ENCODE measurements at places on chromosomes 7 and 10. TPM values are rescaled to one million over a fixed set of nuclear protein-coding genes. Genes with fewer than 3 reads are reported as not detected.

DNA sequence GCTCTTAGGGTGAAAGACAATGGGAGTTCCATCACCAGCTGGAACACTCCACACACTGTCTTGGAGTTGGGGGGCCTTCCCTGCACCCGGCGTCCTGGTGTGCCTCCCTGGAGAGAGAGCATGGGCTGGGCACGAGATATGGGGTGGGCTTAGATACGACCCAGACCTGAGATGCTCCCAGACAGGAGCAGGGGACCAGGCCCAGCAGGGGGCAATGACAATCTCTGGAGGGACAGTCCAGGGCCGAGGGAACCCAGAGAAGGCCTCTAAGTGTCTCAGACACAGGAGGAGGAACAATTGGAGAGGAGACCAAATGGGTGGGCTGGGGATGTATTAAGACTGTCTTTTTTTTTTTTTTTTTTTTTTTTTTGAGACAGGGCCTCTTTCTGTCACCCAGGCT lies 40.0 kb downstream of the MYL10 start:
- DNase-seq: no peak
- H3K36me3 ChIP-seq: no peaks in the 10 kb centered on the region
- peaks cover 6% of the 10 kb centered on the region for H3K27me3 ChIP-seq
- H3K27ac ChIP-seq: no peak overlapping the region
- no peak overlapping the region for H3K4me3 ChIP-seq

WNT8B gene
- not detected for total RNA-seq

DNA sequence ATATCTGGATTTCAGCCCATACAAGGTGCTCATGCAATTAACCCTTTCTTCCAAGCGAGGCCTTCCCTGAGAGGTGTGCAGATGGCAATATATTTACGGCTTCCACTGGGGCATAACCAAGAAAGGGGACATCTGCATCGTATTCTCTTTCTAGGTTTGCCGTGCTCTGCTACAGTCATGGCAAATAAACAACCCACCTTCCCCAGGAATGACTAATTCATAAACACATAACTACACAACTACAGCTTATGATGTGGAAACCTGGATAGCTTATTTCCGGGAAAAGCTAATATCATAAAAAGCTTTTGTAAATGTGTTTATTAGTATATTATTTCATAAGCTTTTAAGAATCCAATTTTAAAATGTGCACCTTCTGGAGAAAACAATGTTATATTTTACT lies 120.0 kb downstream of the CAMK1D start:
- no peak for DNase-seq
- H3K36me3 ChIP-seq: no peaks in the 10 kb centered on the region
- H3K4me1 ChIP-seq: no peaks in the 10 kb centered on the region
- peaks cover 11% of the 10 kb centered on the region for H3K27me3 ChIP-seq
- H3K4me3 ChIP-seq: no peak overlapping the region

DNA sequence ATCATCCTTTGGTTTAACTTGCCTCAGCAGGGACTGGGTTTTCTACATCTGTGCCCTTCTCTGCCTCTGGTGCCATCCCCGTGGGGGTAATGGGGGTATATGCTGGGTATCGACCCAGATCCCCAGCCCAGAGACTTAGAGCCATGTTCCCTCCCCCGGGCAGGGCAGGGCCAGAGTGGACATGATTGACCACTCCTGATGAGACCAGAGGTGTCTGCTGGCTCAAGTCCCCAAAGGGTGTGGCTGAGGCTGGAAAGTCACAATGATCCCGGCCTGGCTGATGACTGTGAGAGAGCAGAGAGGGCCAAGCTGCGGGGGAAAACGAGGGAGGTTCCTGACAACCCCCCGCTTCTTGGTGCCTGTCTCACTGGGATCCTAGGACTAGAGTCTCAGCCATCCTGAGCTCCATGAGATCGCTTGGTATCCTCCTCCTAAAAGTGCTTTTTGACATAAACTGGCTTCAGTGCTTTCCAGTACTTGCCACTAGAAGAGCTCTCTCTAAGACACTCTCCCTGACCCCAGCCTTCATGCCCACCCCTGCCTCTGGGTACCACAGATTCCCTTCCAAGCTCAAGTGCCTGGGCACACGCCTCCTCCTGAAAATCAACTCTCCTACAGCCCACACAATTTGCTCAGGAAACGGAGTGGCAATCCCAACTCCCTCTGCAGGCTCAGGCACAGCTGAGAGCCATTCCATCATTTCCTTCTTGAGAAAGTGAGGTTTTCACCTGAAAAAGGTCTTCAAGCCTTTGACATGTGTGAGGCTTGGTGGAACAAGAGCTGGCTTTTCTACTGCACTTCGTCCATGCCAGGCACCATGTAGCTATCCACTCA lies 33.9 kb downstream of the DRGX start:
- H3K27me3 ChIP-seq: peaks cover 38% of the 10 kb centered on the region
- no peak overlapping the region for H3K4me3 ChIP-seq
- DNase-seq: no peak
- no peaks in the 10 kb centered on the region for H3K36me3 ChIP-seq
- no peak overlapping the region for H3K27ac ChIP-seq

- no peak overlapping the region for H3K4me3 ChIP-seq
- H3K36me3 ChIP-seq: no peaks in the 10 kb centered on the region
- H3K27me3 ChIP-seq: no peaks in the 10 kb centered on the region
- no peak overlapping the region for H3K27ac ChIP-seq
- H3K4me1 ChIP-seq: peaks cover 13% of the 10 kb centered on the region
These were observed 195.2 kb downstream of the TMEM26 start for GRCh38 chr10:61257956-61258496.

SORCS1 gene
- total RNA-seq: not detected

KCNH2 gene
- not detected for total RNA-seq

- no peak overlapping the region for H3K4me3 ChIP-seq
- DNase-seq: no peak
- no peak overlapping the region for H3K27ac ChIP-seq
- H3K4me1 ChIP-seq: peaks cover 38% of the 10 kb centered on the region
These were observed 45.9 kb downstream of the ZNF503 start for GRCh38 chr10:75355706-75356105.

DNA sequence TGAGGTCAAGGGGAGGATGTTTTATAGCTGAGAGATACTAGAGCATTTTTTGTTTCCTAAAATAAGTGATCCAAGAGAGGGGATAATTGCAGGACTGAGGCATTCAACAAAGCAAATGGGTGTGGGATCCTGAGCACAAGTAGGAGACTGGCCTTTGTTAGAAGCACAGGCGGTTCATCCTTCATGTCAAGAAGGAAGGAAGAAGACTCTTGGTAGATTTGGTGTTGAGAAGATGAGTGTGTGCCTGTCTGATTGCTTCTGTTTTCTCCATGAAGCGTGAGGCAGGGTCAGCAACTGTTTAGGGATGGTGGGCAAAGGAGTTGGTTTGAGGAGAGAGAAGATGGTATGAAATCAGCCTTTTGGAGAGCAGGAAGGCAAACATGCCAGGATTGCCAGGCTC lies 27.6 kb downstream of the STRIP2 start:
- no peaks in the 10 kb centered on the region for H3K27me3 ChIP-seq
- H3K4me3 ChIP-seq: no peak overlapping the region
- DNase-seq: no peak
- no peaks in the 10 kb centered on the region for H3K4me1 ChIP-seq
- no peak overlapping the region for H3K27ac ChIP-seq
- H3K36me3 ChIP-seq: 0 out of 2 replicates have a peak, but pooled peaks cover 7% of the 10 kb centered on the region

GRCh38 chr10:31075434-31075833 lies 43.8 kb upstream of the ZNF438 start:
- peak overlapping the region; percentile 84 for H3K27ac ChIP-seq
- peak overlapping the region; percentile 4 for H3K4me3 ChIP-seq
- 0 out of 2 replicates have a peak, but pooled peaks cover 11% of the 10 kb centered on the region for H3K36me3 ChIP-seq
- DNase-seq: peak; percentile 90
- no peaks in the 10 kb centered on the region for H3K27me3 ChIP-seq

DNA sequence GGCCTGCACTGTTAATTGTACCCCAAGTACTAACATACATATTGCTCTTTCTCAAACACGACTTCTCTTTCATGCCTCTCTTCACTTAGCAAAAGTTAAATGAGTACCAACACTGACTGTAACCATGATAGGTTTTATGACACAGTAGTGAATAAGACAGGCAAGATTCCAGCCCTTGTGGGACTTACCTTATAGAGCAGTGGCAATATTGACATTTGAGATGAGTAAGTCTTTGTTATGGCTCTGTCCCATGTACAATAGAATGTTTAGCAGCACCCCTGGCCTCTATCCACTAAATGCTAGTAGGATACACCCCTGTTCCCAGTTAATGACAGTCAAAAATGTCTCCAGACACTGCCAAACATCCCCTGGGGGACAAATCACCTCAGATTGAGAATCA lies 11.9 kb upstream of the COL1A2 start:
- no peaks in the 10 kb centered on the region for H3K27me3 ChIP-seq
- H3K4me3 ChIP-seq: no peak overlapping the region
- peaks cover 8% of the 10 kb centered on the region for H3K36me3 ChIP-seq
- DNase-seq: no peak
- H3K27ac ChIP-seq: no peak overlapping the region

DNA sequence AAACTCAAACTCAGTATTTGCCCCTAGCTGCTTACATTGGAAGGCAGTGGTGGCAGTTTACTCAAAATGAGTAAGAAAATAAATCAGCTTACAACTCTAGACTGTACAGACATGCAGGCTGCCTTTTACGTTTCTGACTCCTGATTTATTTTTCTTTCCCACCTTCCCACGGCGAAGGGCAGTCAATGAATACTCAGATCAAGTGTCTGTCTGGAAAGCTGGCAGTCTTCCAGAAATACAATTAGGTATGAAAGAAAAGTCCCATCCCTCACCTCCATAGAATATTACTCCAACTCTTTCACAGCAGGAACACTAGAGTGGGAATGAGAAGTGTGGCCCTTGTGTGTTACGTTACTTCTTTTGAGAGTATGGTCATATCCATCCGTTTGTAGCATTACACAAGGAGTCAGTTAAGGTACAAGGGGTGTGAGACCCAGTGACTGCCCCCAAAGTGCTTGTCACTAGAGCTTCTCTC lies 1.3 kb upstream of the PAPSS2 start:
- peaks cover 60% of the 10 kb centered on the region for H3K4me1 ChIP-seq
- peaks cover 28% of the 10 kb centered on the region for H3K36me3 ChIP-seq
- DNase-seq: no peak
- peak overlapping the region; percentile 90 for H3K27ac ChIP-seq
- peak overlapping the region; percentile 59 for H3K4me3 ChIP-seq

- H3K4me1 ChIP-seq: peaks cover 20% of the 10 kb centered on the region
- no peaks in the 10 kb centered on the region for H3K27me3 ChIP-seq
- no peak overlapping the region for H3K27ac ChIP-seq
These were observed 31.1 kb downstream of the LMTK2 start for GRCh38 chr7:98137826-98138151.

NKX1-2 gene
- total RNA-seq: not detected

ADARB2 gene
- total RNA-seq: not detected

GRCh38 chr10:129719889-129720590 lies 244.0 kb downstream of the EBF3 start:
- no peaks in the 10 kb centered on the region for H3K4me1 ChIP-seq
- DNase-seq: no peak
- peaks cover 34% of the 10 kb centered on the region for H3K36me3 ChIP-seq

KCND2 gene
- not detected for total RNA-seq

- H3K36me3 ChIP-seq: peaks cover 4% of the 10 kb centered on the region
- no peak for DNase-seq
- H3K4me1 ChIP-seq: peaks cover 43% of the 10 kb centered on the region
- H3K27me3 ChIP-seq: peaks cover 3% of the 10 kb centered on the region
- no peak overlapping the region for H3K4me3 ChIP-seq
These were observed 10.5 kb upstream of the HYCC1 start for GRCh38 chr7:23024454-23024853.

DNA sequence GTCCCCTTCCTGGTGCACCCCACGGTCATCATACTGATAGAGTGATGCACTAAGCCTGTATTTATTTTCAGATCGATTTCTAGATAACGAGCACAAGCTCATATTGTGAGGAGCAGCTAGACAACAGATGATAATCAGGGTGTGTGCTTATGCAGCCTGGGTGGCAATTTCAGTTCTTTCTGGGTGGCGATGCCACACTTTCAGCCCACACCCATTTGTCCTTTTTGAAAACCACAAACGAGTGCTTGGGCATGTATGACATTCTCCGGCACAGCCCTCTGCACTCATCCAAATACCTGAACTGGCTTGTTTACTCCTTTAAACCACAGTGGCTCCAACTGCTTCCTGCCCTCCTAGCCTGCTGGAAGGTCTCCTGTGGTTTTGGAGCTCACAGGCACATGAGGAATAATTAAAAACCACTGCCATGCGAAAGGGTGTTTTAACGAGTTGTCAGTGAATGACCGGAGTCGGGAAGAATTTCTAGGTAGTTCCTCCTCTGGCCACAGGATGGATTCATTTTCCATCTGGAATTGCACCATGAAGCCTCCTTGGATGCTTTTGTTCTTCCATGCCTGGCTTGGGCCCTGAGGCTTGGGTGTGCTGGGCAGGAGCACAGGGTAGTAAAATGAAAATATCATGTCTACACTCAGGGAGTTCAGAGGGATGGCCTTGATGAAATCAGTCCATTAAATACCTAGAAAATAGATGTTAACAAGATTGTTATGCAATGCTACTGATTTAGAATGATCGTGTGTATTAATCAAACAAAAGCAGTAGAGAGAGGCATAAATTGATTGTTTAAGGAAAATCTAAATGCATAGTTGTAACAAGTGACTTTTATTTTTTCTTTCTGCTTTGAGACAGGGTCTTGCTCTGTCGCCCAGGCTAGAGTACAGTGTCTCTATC lies 52.4 kb upstream of the ITGB1 start:
- H3K4me3 ChIP-seq: peak overlapping the region; percentile 79
- DNase-seq: peak; percentile 89
- peaks cover 54% of the 10 kb centered on the region for H3K4me1 ChIP-seq
- H3K27ac ChIP-seq: peak overlapping the region; percentile 85
- H3K27me3 ChIP-seq: no peaks in the 10 kb centered on the region

GRCh38 chr7:11345621-11346020 lies 371.9 kb downstream of the PHF14 start:
- DNase-seq: no peak
- H3K27ac ChIP-seq: no peak overlapping the region
- H3K4me3 ChIP-seq: no peak overlapping the region
- no peaks in the 10 kb centered on the region for H3K27me3 ChIP-seq

- no peak overlapping the region for H3K4me3 ChIP-seq
- peak; percentile 60 for DNase-seq
- peaks cover 41% of the 10 kb centered on the region for H3K4me1 ChIP-seq
- H3K27ac ChIP-seq: no peak overlapping the region
- H3K27me3 ChIP-seq: no peaks in the 10 kb centered on the region
- no peaks in the 10 kb centered on the region for H3K36me3 ChIP-seq
These were observed 98.2 kb upstream of the DKK1 start for GRCh38 chr10:52215745-52216361.

GRCh38 chr10:10520491-10521385 lies 496.9 kb upstream of the CELF2 start:
- no peak for DNase-seq
- H3K4me3 ChIP-seq: no peak overlapping the region
- H3K4me1 ChIP-seq: no peaks in the 10 kb centered on the region
- H3K36me3 ChIP-seq: no peaks in the 10 kb centered on the region

Data from HFFc6 (cell line).